ENCODE measurements at places on chromosomes 11 and 22.

DNA sequence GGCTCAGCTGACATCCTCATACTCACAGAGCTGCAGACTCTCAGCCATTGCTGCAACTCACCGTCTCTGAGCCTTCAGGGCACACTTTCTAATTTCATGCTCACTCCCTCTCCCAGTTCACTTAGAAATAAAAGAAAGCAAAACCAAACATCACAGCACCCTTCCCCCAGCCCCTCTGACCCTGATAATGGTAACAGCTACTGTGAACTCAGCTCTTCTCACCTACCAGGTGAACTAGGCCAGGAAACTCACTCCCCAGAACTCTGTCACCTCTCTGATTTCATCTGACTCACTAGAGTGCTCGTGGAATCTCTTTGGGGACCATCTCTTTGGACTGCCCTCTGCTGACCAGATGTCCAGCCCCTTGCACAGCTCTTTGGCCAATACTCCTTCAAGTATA, 14.5 kb upstream of the PARVA start:
- H3K4me3 ChIP-seq: no peak overlapping the region
- H3K27me3 ChIP-seq: no peaks in the 10 kb centered on the region
- no peak for DNase-seq
- no peak overlapping the region for H3K27ac ChIP-seq

DNA sequence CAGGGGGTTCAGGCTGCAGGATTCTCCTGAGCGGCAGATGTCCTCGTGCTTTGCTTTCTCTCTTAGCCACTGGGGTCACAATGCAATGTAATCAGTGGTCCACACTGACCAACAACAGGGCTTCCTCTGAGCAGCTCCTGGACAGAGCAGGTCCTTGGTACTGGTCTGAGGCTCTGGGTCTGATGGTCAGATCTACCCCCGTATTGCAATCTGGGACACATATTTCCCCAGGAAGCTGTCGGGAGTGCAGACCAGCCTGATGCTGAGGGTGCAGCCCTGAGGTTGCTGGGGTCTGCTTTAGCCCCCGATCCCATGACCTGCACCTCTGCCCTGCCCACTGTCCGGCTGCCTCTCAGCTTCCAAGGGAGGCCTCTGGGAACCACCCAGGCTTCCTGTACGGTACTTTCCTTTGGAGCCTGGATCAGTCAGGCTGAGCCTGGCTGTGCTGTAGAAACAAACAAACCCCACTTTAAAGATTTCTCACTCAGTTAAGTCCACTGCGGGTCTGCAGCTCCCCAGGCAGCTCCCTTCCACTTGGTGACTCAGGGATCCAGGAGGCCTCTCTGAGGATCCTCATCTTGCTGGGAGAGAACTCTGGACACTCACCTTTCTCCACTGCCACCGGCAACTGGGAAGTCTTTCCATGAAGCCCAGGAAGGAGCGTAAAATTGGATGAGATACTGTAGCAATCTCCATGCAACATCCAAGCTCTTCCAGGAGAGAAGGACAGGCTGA, 1046.6 kb downstream of the TBC1D22A start:
- no peaks in the 10 kb centered on the region for H3K4me1 ChIP-seq
- peaks cover 9% of the 10 kb centered on the region for H3K27me3 ChIP-seq

GRCh38 chr11:17734986-17735817, 621 bp downstream of the KCNC1 start:
- DNase-seq: peak; percentile 40
- H3K27me3 ChIP-seq: peaks cover 83% of the 10 kb centered on the region
- peak overlapping the region; percentile 43 for H3K4me3 ChIP-seq
- H3K4me1 ChIP-seq: peaks cover 18% of the 10 kb centered on the region

- peaks cover 15% of the 10 kb centered on the region for H3K4me1 ChIP-seq
- H3K36me3 ChIP-seq: no peaks in the 10 kb centered on the region
- no peak overlapping the region for H3K27ac ChIP-seq
Observed at GRCh38 chr11:16096336-16096735, 260.0 kb downstream of the SOX6 start.

- H3K4me1 ChIP-seq: no peaks in the 10 kb centered on the region
- no peak for DNase-seq
- H3K27ac ChIP-seq: no peak overlapping the region
- H3K36me3 ChIP-seq: peaks cover 97% of the 10 kb centered on the region
- H3K27me3 ChIP-seq: no peaks in the 10 kb centered on the region
- H3K4me3 ChIP-seq: no peak overlapping the region
Observed at GRCh38 chr22:21766691-21767462, 31.3 kb upstream of the YPEL1 start.

DNA sequence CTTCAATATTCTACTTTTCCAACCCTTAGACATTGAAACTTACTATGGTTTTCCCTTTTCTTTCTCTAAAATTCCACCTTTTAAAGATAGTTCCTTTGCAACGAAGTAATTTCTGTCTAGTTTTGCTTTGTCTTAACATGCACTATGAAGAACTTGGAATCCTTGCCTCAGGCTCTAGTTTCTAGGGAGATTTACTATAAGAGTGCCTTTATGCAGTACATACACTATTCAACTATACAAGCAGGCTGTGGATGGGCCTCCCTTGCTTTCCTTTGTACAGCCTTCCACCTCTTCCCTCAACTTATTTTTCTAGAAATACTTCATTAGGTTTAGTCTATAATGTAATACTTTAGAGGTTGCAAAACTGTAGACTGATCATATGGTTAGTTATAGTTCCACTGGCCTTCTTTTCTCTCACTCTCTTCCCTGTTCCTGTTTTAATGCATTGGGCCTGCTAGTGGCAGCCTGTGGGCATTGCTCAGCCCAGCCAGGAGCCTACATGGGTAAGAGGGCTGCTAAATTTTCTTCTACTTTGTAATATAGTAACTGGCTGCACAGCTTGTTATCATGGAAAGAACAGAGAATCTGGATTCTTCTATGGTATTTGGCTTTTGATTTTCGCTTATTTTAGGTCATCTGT, 100.2 kb downstream of the C11orf87 start:
- H3K27ac ChIP-seq: no peak overlapping the region
- no peaks in the 10 kb centered on the region for H3K27me3 ChIP-seq
- no peak for DNase-seq
- no peaks in the 10 kb centered on the region for H3K36me3 ChIP-seq
- H3K4me3 ChIP-seq: no peak overlapping the region

GRCh38 chr11:46327829-46328228, 19.4 kb upstream of the DGKZ start:
- no peak overlapping the region for H3K27ac ChIP-seq
- no peaks in the 10 kb centered on the region for H3K36me3 ChIP-seq
- H3K4me1 ChIP-seq: peaks cover 13% of the 10 kb centered on the region
- no peak overlapping the region for H3K4me3 ChIP-seq

DNA sequence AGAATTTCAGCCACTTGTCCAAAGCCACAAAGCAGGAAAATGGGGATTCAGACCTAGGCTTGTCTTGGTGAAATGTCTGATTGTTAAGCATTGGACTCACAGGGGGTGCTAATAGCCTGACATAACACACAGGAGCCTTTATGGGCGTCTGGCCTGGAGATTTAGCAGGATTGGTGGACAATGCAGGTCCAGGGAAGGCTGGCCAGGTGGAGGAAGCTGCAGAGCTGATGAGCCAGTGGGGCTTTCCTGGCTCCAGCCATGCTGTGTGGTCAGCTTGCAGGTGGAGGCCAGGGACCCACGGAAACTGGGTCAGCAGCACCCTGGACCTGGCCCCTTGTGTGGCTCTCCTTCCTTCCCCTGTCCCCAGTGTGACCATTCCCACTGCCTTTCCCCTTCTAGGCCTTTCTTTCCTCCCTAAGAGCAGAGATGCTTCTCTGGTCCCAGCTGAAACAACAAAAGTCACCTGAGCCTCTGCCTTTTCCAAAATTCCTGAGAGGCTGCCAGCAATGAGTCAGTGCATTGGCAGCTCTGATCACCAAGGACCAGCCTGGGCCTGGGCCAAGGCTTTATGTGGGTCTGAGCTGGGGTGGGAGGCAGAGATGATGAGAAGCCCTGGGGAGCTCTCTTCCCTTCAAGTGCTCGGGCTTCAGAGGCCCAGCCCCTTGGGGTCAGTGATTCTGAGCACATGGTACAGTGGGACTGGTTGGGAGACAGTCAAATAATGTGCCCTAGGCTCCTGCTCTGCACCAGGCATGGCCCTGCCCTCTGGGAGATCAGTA, 85.2 kb downstream of the CCDC81 start:
- peak overlapping the region; percentile 43 for H3K27ac ChIP-seq
- no peak for DNase-seq
- no peak overlapping the region for H3K4me3 ChIP-seq
- no peaks in the 10 kb centered on the region for H3K36me3 ChIP-seq
- H3K27me3 ChIP-seq: no peaks in the 10 kb centered on the region
- H3K4me1 ChIP-seq: peaks cover 25% of the 10 kb centered on the region

DNA sequence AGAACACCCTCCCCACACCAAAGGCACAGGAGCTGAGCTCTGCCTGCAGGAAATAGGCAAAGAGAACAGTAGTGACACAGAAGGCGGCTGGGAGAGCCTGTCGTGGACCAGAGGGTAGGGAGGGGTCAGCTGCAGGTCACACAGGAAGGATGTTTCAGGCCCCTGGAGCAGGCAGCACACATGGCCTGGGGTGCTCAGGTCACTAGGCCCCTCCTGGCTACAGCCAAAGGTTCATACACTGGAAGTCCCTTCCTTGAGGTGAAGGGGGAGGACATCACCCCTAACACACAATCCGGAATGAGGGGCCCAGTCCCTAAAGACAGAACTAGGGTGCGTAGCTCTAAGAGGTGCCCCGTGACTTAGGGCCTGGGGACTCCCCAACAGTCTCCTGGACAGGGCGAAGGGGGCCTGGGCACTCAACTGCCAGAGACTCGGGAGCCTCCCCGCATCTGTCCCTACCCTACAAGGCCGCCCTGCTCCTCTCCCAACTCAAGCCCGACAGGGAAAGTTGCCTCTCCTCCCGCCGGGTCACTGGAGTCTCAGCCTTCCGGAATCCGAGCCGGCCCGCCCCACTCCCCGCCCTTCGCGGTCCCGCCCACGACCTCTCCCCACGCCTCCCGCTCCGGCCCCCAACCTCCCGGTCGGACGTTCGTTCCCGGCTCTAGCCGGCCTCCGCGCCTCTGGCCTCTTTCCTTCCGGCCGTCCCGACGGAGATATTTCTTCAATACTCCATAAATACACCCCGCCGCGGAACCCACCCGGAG, at the start of gene CYB5R2:
TSS of gene CYB5R2 (minus strand) at position 541 of the 764 bp plus-strand sequence. CDS start 675 bp downstream, outside the sequence.
- peak; percentile 83 for DNase-seq
- peak within 1 kb of the TSS; percentile 70 for H3K27ac ChIP-seq
- H3K36me3 ChIP-seq: peaks cover 2% of the 10 kb centered on the region
- H3K4me1 ChIP-seq: peaks cover 42% of the 10 kb centered on the region
- no peaks in the 10 kb centered on the region for H3K27me3 ChIP-seq

- no peaks in the 10 kb centered on the region for H3K4me1 ChIP-seq
- H3K4me3 ChIP-seq: no peak overlapping the region
- H3K36me3 ChIP-seq: peaks cover 5% of the 10 kb centered on the region
- no peaks in the 10 kb centered on the region for H3K27me3 ChIP-seq
Observed at GRCh38 chr11:124153821-124154220, 29.3 kb upstream of the OR10D3 start.

DNA sequence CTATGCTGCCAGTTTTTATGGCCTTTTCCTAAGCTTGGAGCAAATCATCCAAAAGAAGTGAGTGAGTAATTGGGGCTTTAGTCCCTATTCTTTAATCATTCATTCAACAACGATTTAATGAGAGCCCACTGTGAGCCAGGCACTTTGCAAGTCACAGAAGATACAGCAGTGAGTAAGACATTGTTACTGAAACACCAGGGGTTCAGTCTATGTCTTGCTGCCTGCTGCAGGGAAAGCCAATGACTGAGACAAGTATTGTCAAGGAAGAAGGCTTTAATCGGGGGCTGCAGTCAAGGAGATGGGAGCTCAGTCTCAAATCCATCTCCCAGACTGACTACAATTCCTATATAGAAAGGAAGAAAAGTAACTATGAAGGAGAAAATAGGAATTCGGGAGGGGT, 228.3 kb downstream of the FAM181B start:
- H3K4me3 ChIP-seq: no peak overlapping the region
- H3K27ac ChIP-seq: no peak overlapping the region
- no peak for DNase-seq
- no peaks in the 10 kb centered on the region for H3K27me3 ChIP-seq
- no peaks in the 10 kb centered on the region for H3K36me3 ChIP-seq

DNA sequence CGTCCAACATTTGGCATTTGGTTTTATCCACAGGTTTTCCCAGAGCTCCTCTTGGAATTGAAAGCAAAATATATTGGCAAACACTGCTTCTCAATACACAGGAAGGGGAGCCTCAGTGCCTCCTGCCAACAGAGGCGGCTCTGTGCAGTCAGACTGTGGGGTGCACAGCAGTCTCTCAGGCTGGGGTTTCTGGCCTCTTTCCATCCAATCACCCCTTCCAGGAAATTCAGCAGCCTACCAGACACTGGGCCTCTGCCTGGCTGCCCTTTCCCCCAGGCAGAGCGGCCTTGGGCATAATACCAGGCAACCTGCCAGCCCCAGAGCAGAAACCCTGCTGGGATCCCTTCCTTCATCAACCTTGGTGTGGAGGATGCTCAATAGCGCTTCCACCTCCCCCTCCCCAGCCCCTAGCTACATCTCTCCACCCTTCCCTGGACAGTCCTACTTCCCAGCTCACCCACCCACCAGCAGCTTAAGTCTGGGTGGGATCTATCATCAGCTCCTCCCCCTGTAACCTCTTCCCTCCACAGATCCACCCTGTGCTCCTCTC, 17.8 kb upstream of the RAPSN start:
- H3K4me3 ChIP-seq: no peak overlapping the region
- no peaks in the 10 kb centered on the region for H3K27me3 ChIP-seq
- no peak for DNase-seq
- H3K4me1 ChIP-seq: peaks cover 33% of the 10 kb centered on the region
- H3K36me3 ChIP-seq: peaks cover 52% of the 10 kb centered on the region

DNA sequence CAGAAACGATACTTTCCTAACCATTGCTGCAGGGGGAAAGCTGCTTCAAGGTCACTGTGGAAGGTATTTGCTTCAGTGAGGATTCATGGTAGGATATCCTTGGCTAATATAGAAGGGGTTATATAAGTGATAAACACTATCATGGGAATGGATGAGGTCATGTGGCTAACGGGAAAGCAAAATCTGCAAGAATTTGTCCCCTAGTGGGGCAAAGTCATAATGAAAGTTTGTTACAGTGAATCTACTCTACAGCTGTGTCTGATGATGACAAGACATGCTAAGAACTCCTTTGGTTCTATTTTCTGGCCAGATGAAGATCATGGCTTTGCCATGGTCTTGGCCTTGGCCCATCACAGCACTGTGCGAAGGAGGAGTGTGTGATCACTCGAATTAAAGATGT, 13.8 kb downstream of the MMP20 start:
- peaks cover 4% of the 10 kb centered on the region for H3K4me1 ChIP-seq
- H3K27ac ChIP-seq: no peak overlapping the region
- H3K36me3 ChIP-seq: no peaks in the 10 kb centered on the region
- no peaks in the 10 kb centered on the region for H3K27me3 ChIP-seq

GRCh38 chr22:19044381-19044780, 77.8 kb downstream of the DGCR2 start:
- peak; percentile 38 for DNase-seq
- H3K27ac ChIP-seq: no peak overlapping the region
- peaks cover 99% of the 10 kb centered on the region for H3K36me3 ChIP-seq
- H3K4me1 ChIP-seq: no peaks in the 10 kb centered on the region

DNA sequence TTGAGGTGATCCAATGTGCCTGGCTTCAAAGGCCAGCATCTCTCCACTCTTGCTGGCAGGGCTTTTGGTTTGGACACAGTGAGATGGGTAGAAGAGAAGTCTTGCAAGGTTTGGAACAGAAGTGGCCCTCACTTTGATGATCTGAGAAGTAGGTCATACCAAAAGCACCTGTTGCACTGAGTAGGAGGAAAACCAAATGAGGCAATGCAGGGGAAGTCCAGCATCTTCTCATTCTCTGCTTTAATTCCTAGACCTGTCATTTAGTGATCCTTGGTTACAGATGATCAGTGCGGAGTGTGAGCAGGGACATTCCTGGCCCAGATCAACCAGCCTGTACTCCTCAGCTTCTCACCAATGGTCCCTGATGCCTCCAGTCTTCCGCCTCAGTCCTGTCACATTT, 990.5 kb downstream of the OPCML start:
- no peak overlapping the region for H3K4me3 ChIP-seq
- H3K36me3 ChIP-seq: no peaks in the 10 kb centered on the region
- H3K27me3 ChIP-seq: no peaks in the 10 kb centered on the region

Measured in suprapubic skin (tissue), 4 donors.